ENCODE measurements at places on chromosomes 3 and 15.

DNA sequence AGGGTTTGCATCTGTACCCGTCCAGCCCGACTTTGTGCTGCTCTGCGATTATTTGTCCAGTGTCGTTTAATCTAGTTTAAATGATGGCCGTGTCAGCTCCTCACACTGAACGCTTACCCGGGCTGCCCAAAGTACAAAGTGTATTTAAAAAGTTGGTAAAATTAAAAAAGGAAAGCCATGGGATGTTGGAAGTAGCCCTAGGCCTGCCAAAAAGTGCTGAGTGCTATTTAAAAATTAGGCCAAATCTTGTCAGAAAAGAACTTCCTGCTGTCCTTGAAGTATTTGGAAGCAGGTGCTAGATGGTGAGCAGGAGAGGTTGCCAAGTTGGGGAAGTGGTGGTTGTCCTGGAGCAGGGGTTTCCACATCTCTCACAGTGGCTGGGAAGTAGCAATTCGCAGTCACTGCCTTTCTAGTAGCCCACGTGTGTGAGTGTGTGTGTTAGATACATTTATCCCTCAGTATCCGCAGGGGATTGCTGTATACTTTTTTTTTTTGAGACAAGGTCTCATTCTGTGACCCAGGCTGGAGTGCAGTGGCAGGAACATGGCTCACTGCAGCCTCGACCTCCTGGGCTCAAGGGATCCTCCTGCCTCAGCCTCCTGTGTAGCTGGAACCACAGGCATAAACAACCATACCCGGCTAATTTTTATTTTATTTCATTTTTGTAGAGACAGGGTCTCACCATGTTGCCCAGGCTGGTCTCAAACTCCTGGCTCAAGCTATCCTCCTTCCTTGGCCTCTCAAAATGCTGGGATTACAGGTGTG, 664 bp downstream of the PPCDC start:
- no peak for DNase-seq

GRCh38 chr3:134308350-134308891, 57.8 kb upstream of the RYK start:
- DNase-seq: peak; percentile 77

- DNase-seq: no peak
These were observed 22.0 kb downstream of the CGNL1 start for GRCh38 chr15:57398336-57398735.

GRCh38 chr15:21271566-21271965, 168.7 kb downstream of the POTEB3 start:
- DNase-seq: no peak

DNA sequence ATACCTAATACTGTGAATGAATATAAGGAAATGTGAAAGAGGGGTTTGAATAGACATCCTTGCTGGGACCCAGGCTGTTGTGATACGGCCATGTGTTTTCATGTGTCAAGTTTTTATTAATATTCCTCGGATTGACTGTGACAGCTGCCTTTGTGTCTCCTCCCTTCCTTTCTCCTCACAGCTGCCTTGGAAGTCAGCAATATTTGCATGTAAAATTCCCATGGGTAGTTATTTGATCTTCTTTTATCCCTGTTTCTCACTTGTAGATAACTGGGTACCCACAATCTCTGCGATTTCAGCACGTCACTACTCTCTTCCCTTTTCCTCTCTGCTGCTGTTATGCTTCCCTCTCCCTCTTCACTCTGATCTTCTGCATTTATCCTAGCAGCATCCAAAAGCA, 9.4 kb downstream of the GPR156 start:
- DNase-seq: no peak

DNA sequence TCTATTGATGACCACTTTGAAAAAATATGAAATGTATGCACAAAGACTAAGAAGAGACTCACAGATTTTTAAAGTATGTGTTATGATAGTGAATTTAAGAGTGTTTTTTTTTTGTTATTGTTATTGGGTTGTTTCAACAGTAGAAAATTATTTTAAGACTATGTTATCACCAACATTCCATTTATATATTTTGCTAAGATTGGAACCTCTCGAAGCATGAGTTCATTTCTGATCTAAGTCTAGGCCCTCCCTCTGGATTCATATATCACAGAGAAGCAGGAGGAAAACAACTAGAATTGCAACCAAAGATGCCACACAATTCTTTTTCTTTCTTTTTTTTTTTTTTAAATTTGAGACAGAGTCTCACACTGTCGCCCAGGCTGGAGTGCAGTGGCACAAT, 46.8 kb downstream of the ITGB5 start:
- no peak for DNase-seq

GRCh38 chr3:5260992-5261501, 73.5 kb downstream of the EDEM1 start:
- no peak for DNase-seq

GRCh38 chr3:68060191-68060590, 405.8 kb upstream of the SUCLG2 start:
- no peak for DNase-seq

DNA sequence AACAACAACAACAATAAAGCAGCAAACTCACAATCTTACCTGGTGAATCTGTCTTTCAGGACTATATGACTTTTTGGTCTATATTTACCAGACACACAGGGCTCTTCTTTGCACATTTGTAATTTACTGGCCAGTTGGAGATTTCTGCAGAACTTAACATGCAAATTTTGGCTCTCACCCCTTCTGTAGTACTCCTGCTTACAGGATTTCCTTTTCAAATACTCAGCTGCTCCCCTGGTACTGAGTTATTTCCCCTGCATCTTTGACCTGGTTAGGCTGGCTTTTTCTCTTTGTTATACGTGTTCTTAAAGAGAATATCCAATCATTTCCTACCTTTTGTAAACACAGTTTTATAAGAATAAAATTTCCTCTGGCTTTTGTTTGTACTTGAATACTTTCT, 228.0 kb downstream of the MBNL1 start:
- no peak for DNase-seq

- no peak for DNase-seq
These were observed 92.6 kb upstream of the ARRDC4 start for GRCh38 chr15:97867870-97868269.

GRCh38 chr15:49154359-49154758, 1.0 kb downstream of the COPS2 start:
- DNase-seq: no peak

DNA sequence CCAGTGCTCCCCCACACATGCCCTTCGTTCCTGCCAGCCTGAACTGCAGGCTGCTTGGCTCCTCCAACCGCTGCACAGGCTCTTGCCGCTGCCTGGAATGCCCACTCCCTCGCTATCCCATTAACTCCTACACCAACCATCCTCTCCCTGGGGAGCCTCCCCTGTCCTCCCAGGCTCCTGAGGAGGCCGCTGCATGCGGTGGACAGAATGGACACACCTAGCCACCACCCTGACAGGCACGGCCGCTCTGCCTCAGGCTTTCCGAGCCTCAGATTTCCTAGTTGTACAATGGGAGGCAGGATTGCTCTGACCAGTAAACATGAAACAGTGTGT, 2.3 kb downstream of the PLXNB1 start:
- DNase-seq: no peak

DNA sequence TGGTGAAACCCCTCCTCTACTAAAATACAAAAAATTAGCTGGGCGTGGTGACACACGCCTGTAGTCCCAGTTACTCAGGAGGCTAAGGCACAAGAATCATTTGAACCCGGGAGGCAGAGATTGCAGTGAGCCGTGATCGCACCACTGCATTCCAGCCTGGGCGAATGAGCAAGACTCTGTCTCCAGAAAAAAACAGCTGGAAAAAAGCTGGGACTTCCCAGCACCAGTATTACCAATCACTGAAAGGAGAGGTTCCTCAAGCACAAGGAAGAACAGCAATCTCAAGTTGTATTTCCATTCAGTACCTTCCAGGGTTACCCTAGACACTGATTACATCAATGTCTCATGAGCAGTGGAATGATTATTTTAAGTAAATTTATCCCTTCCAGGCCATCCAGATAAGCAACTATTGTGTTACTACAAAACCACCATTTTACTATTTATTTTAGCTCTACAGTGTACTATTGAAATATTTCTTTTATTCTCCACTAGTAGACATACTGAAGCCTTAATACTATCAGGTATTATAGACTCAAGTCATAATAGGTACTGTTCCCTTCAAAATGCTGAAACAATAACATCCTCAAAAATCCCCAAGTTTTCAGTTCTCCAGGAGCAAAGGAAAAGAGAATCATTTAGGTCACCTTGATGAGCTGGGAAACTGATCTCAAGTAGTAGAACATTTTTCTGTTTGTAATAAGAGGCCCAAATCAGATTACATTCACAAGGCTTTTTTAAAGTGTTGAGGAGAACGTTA, 54.8 kb upstream of the VGLL4 start:
- no peak for DNase-seq

- DNase-seq: no peak
These were observed 1.2 kb upstream of the LINGO1 start for GRCh38 chr15:77633913-77634265.

DNA sequence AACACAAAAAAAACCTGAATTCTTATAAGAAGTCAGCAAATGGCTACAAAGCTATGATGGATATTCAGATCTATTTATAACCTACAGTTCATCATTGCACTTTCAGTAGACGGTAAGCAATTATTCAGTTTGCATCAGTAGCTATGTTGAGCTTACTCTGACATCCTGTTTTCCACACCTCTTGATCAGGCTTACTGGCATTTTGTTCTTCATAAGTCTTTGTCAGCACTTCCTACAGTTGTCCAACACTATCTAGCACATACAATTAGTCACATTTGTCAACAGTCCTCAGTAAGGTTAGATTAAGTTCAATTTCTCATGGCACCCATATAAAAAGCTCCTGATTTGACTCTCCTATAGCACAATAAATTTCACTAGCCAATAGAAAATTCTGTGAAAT, 71.2 kb upstream of the ST3GAL6 start:
- DNase-seq: no peak

DNA sequence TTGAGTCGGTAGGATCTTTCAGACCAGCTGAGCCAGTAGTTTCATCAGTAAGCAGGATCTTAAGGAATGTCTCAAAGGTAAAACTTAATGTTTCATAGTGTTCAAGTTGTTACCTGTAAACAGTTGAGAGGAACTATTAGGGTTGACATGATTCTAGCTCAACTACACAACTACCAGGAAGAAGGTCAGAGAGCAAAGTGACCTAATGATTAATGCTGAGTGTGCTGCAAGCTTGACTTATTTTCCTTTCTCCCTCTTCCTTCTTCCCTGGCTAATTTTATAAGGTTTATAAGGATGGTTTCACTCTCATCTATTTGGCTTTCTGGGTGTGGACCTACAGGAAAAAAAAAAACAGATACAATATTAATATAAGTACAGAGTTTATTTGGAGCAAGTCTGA, 30.2 kb upstream of the LHFPL4 start:
- no peak for DNase-seq

GRCh38 chr3:179175358-179175757, 27.2 kb downstream of the PIK3CA start:
- DNase-seq: no peak
